ENCODE measurements at places on chromosomes 4 and X.

- DNase-seq, result no peak
Measured at GRCh38 chr4:4778554-4778953, 80.9 kb upstream of the MSX1 start.

DNA sequence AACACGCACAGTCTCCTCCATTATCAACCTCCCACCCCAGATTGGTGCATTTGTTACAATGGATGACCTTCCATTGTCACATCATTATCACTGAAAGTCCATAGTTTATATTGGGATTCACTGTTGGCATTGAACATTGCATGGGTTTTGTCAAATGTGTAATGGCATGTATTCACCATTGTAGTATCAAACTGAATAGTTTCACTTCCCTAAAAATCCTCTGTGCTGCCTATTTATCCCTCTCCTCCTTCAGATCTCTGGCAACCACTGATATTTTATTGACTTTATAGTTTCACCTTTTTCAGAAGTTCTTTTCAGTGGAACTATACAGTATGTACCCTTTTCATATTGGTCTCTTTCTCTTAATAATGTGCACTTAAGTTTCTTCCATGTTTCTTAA lies 1565.4 kb downstream of the PCDH18 start:
- DNase-seq, result no peak

- no peak for DNase-seq
Measured at GRCh38 chrX:150326541-150327247, 36.4 kb upstream of the MAMLD1 start.

GRCh38 chr4:149897783-149898182 lies 82.1 kb upstream of the IQCM start:
- no peak for DNase-seq

- no peak for DNase-seq
Measured at GRCh38 chr4:78057135-78057599, at the start of gene FRAS1. Gene FRAS1 (plus strand): TSS chr4:78057323. CDS start chr4:78058010, 687 bp downstream.

- DNase-seq, result no peak
Measured at GRCh38 chr4:47615385-47615784, 130.3 kb downstream of the ATP10D start.
